Eye (tissue), 1 donor: ENCODE measurements at places on chromosomes 2 and 18.

DNA sequence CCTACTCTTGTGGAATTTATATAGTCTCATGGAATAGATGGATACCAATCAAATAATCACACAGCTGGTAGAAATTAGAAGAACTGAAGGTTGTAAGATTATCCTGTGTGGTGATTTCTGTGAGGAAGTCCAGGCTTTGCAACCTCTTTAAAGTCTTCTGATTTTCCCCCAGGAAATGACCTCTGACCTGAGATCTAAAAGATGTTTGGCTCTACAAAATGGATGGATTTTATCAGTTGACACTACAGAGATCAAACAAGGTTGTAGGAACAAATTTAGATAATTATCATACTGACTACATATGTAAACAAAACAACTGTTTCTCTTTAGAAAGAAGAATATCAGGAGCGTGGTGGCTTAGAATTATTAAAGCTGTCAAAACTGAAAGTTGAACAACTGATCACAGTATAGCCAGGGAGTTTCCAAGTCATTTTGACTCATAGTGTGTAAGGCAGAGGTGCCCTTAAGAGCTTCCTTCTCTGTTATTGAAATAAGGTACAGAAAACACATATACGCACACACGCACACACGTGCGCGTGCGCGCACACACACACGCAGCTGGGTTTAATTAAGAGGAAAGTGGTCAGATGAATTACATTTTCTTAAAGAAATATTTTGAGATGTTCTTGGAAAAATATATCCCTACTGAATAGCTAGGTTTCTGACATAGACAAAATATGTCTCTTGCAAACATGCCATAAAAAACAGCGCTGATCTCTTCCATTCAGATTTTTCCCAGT, 35.5 kb upstream of the PELI1 start:
- peak; percentile 42 for DNase-seq

GRCh38 chr2:170307555-170308351, 129.8 kb downstream of the MYO3B start:
- DNase-seq, result no peak

DNA sequence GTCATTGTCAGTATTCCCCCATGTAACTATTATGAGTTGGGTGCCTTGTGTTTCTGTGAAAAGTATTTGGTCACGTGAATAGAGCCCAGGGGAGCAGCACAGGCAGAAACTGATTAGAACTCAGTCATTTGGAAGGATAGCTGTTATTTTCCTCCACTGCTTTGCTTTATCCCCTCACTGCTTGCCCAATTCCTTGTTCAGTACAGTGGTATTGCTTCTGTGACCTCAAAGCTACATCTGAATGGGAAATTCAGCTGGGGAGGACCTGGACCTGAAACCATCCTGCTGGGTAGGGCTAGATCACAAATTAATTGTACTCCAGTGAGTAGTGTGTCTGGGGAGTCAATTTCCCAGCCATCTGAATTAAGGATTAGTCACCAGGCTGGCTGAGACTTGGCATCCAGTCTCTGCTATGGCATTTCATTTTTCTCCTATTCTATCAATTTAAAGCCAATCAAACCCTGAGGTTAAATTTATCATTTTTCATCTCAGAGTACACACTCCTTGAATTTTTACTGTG, 1231.6 kb upstream of the GYPC start:
- DNase-seq, result peak; percentile 65

DNA sequence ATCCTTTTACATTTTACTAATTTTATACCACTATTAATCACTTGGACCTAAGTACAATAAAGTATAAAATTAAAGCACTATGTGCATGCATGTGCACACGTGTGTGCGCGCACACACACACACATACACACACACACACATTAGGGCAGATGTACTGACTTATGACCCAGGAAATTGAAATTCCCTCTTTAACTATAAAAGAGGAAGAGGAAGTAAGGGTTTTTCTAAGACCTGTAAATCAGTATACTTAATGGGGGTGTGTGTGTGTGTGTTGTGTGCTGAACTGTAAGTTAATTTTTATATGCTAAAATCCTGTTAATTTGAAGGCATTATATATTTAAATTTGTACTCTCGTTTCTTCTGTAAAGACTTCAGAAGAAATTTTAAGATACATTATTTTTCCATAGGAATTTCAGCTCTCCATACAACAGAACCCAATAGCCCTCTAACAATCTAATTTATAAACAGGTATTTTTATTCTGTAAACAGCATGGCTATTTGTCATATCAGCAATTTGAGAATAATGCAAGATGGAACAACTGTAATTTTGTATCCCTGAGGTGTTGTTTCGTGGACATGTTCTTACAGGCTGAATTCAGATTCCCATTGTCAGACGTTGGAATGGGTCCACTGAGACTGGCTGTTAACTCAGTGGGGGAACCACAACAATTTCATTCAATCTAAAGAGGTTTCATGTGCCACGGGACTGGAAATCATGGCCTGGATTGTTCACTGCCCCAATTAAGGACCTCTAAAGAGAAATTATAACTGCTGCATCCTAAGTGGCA, 90.9 kb downstream of the PLA2R1 start:
- no peak for DNase-seq

DNA sequence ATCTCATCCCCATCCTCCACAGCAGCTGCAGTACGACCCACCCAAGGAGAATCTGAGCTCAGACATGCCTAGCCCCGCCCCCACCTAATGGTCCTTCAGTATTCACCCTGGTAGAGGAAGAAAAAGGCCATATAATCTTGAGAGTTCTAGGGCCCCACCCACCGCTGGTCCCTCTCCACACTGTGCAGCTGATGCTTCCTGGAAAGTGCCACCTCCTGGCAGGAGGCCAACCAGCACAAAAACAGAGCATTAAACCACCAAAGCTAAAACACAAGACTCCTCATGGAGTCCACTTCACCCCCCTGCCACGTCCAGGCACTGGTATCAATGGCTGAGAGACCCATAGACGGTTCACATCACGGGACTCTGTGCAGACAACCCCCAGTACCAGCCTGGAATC, 40.7 kb downstream of the MC4R start:
- DNase-seq, result no peak

GRCh38 chr2:126317790-126318431, 338.0 kb upstream of the GYPC start:
- DNase-seq, result no peak

DNA sequence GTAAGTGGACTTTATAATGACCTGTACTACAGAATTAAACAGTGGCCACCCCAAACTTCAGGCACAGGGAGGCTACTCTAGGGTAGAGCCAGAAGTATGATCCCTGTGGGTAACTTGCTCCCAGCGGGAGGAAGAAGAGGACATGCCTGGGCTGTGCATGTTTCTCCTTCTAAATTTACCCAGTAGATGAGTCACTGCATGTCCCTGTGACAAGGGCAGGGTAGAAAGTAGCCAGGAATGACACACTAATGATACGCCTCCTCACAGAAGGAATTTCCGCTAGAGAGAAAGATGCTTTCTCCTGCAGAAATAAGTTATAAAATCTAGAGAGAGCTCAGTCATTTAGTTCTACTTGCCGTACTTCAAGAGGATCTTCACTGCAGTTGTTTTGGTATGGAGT, 7.5 kb downstream of the ACYP2 start:
- peak; percentile 12 for DNase-seq

DNA sequence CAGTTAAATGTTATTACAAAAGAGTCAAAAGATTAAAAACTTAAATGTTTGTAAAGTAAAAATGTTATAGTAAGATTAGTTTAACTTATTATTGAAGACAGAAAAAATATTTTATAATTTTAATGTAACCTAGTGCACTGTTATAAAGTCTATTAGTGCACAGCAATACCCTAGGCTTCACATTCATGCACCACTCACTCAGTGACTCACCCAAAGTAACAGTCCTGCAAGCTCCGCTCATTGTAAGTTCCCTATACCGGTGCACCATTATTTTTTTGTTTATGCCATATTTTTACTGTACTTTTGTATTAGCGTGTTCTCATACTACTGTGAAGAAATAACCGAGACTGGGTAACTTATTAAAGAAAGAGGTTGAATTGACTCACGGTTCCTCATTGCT, 759.7 kb upstream of the CDH7 start:
- no peak for DNase-seq

DNA sequence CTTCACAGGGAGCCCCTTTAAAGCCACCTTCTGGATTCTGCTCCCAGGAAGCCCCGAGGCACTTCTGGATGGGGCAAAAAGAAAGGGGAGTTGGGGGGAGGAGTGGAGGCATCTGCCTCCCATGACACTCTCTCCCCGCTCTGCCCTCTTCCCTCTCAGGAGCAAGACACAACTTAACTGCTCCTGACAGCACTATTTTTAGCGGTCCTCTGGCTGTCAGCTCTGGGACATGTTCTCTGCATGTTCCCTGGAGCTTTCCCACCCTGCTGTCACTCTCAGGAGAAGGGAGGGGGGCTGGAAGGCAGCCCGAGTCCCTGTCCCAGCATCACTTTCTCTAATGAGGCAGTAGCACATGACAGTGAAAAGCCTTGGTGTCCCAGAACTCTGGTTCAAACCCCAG, 32.3 kb downstream of the PLB1 start:
- DNase-seq, result peak; percentile 57

GRCh38 chr18:49814147-49814499, 790 bp upstream of the ACAA2 start:
- DNase-seq, result peak; percentile 92

- peak; percentile 84 for DNase-seq
Observed at GRCh38 chr2:226031647-226032501, 632.4 kb downstream of the NYAP2 start.

DNA sequence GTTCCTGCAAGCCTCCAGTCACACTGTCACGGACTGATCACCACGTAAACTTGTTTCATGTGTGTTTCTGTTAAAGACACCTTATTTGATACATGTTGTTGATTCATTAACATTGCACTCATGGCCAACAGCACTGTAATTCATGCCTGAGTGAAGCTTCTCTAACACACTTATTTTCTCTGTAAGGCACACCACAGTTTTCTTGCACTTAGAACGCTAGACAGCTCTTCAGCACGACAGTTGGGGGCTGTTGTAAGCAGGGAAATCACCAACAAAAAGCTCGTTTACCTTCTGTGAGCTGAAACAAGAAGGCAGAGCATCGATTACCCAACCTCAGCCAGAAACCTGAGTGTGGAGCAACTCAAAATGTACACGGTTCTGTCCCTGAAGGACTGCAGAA, 28.1 kb downstream of the TNFRSF11A start:
- no peak for DNase-seq

- DNase-seq, result peak; percentile 86
Observed at GRCh38 chr18:37565101-37565976, at the start of gene CELF4. TSS of gene CELF4 (minus strand) at chr18:37565798.

DNA sequence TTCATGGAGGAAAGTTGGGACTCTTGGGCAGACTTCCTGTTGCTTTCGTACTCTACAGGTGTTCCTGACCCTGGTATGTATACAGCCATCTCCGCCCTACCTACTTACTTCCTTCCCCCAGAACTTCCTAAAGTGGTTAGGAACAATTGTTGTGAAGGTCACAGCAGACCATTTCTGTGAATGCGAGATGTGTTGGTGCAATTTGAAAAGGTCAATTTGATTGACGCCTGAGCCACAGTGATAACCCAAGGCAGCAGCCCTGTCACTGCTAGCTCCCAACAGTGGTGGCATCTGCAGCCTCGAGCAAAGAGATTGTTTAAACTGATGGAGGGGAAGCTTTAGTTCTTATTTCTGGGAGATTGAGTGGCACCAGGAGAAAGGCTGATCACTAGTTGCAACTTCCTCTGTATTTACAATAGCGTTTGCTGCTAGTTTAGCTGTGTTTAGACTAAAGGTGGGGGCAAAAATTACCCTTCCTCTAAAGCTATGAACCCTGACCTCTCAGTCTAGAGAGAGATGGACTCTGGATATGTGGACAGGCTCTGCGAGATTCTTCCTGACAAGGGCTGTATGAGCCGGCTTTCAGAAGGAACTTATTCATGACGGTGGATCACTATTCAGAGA, 78.3 kb upstream of the MAP4K3 start:
- DNase-seq, result no peak

- peak; percentile 61 for DNase-seq
Observed at GRCh38 chr2:176484838-176485237, 215.6 kb downstream of the MTX2 start.

DNA sequence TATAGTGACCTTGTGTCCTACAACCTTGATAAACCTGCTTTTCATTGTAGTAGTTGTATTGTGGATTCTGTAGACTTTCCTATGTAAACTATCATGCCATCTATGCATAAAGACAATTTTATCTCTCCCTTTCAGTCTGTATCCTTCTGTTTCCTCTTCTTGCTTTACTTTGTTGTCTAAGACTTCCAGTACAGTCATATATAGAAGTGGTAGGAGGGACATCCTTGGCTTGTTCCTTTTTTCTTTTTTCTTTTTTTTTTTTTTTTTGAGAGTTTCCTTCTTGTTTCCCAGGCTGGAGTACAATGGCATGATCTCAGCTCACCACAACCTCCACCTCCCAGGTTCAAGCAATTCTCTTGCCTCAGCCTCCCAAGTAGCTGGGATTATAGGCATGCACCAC, 39.7 kb downstream of the UBE2F start:
- DNase-seq, result no peak

DNA sequence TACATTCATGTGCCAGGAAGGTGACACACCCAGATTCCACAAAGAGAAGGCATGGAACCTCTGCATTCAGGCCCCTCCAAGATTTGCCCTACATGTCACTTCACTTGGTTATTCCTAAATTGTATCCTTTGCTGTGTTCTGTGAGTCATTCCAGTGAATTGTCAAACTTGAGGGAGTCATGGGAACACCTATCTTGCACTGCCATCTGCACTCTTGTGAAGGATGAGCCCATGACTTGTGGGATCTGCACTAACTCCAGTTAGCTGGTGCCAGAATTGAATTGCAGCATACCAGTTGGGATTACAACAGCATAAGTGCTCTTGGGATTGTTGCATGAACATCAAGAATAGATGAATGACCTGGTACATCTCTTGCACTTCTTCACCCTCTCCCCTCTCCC, 1288.0 kb upstream of the ZEB2 start:
- DNase-seq, result no peak
